ENCODE measurements at places on chromosomes 5 and 9. TPM values are rescaled to one million over a fixed set of nuclear protein-coding genes. Genes with fewer than 3 reads are reported as not detected.

DNA sequence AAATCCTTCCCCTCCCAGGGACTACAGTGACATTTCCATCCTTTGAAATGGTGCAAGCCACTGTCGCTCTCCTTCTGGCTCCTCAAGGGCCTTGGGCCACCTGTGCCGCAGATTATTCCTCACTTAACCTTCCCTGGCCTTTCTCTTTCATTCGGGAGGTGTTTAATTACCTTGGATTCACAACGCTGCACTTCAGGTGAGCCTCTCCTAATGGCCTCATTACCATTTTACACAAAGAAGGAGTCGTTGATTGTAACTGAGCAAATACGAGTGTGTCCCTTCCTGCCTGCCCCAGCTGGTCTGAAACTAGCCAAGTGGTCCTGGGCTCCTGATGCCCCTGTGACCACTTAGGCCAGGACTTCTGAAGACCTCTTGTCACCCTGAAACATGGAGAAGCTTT is 205.0 kb downstream of the CRB2 start:
- DNase-seq, result no peak
- H3K4me3 ChIP-seq, result no peak overlapping the region
- peaks cover 2% of the 10 kb centered on the region for H3K27me3 ChIP-seq
- no peak overlapping the region for H3K27ac ChIP-seq

- H3K36me3 ChIP-seq, result no peaks in the 10 kb centered on the region
These were observed 371.4 kb downstream of the TMEM232 start for GRCh38 chr5:110354915-110355644.

GRCh38 chr9:92432350-92432749 is 8.1 kb upstream of the OMD start:
- no peak overlapping the region for H3K27ac ChIP-seq
- peaks cover 5% of the 10 kb centered on the region for H3K4me1 ChIP-seq
- H3K27me3 ChIP-seq, result no peaks in the 10 kb centered on the region
- no peak overlapping the region for H3K4me3 ChIP-seq
- no peaks in the 10 kb centered on the region for H3K36me3 ChIP-seq
- DNase-seq, result no peak

- no peaks in the 10 kb centered on the region for H3K4me1 ChIP-seq
- no peak overlapping the region for H3K4me3 ChIP-seq
- no peaks in the 10 kb centered on the region for H3K36me3 ChIP-seq
- no peaks in the 10 kb centered on the region for H3K27me3 ChIP-seq
- no peak overlapping the region for H3K27ac ChIP-seq
These were observed 35.3 kb upstream of the AIF1L start for GRCh38 chr9:131060900-131061630.

GRCh38 chr9:3962971-3963642 is 336.8 kb downstream of the GLIS3 start:
- no peaks in the 10 kb centered on the region for H3K36me3 ChIP-seq
- H3K27ac ChIP-seq, result no peak overlapping the region
- H3K4me3 ChIP-seq, result no peak overlapping the region
- peaks cover 8% of the 10 kb centered on the region for H3K4me1 ChIP-seq
- peaks cover 2% of the 10 kb centered on the region for H3K27me3 ChIP-seq
- no peak for DNase-seq

DNA sequence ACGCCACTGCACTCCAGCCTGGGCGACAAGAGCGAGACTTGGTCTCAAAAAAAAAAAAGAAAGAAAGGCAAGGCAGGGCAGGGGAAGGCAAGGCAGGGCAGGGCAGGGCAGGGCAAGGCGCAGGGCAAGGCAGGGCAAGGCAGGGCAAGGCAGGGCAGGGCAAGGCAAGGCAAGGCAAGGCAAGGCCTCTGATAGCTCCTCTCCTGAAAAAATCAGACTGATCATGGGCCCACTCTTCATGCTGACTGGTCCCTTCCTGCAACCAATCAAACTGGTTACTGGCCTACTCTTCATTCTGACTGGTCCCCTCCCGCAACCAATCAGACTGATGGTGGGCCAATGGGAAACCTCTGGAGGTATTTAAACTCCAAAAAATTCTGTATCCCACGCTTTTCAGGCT is 3.4 kb upstream of the ZBTB5 start:
- H3K36me3 ChIP-seq, result peaks cover 2% of the 10 kb centered on the region
- no peaks in the 10 kb centered on the region for H3K27me3 ChIP-seq
- H3K4me3 ChIP-seq, result no peak overlapping the region
- DNase-seq, result no peak

- H3K4me3 ChIP-seq, result no peak overlapping the region
- no peak overlapping the region for H3K27ac ChIP-seq
- H3K27me3 ChIP-seq, result peaks cover 36% of the 10 kb centered on the region
These were observed 13.0 kb upstream of the ASS1 start for GRCh38 chr9:130431536-130432303.

DNA sequence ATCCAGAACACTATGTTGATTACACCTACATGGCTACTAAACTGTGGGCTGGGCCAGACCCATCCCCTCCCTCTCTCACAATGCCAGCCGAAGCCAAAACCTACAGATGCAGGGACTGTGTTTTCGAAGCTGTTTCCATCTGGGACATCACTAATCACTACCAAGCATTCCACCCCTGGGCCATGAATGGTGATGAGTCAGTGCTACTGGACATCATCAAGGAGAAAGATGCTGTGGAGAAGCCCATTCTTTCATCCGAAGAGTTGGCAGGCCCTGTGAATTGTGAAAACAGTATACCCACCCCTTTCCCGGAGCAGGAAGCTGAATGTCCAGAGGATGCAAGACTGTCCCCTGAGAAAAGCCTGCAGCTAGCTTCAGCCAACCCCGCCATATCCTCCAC is 65.0 kb downstream of the ZNF462 start:
- H3K27ac ChIP-seq, result no peak overlapping the region
- no peak overlapping the region for H3K4me3 ChIP-seq
- H3K36me3 ChIP-seq, result peaks cover 91% of the 10 kb centered on the region
- no peak for DNase-seq

Gene SNCB
- total RNA-seq, result not detected

Gene IL9
- total RNA-seq, result not detected

Gene PTGDS
- 58.0 TPM for total RNA-seq

Gene CEP120
- 23.4 TPM for total RNA-seq

Gene PCDHB16
- total RNA-seq, result 24.6 TPM

Gene WHRN
- total RNA-seq, result 28.2 TPM

Gene PAEP
- total RNA-seq, result not detected

Gene SHISAL2B
- not detected for total RNA-seq

Gene BTNL9
- 0.18 TPM for total RNA-seq

Gene ANKRD31
- 1.4 TPM for total RNA-seq
